Memory B cell (primary cell): ENCODE measurements at places on chromosomes 2 and 18.

- H3K4me3 ChIP-seq = no peak overlapping the region
- H3K36me3 ChIP-seq = peaks cover 9% of the 10 kb centered on the region
- H3K4me1 ChIP-seq = no peaks in the 10 kb centered on the region
- no peak for DNase-seq
- H3K27ac ChIP-seq = no peak overlapping the region
Measured at GRCh38 chr2:39455826-39456225, 18.7 kb upstream of the MAP4K3 start.

- peaks cover 44% of the 10 kb centered on the region for H3K4me1 ChIP-seq
- DNase-seq = peak; percentile 46
- peak overlapping the region; percentile 94 for H3K4me3 ChIP-seq
- peak overlapping the region; percentile 95 for H3K27ac ChIP-seq
- H3K36me3 ChIP-seq = no peaks in the 10 kb centered on the region
Measured at GRCh38 chr2:96144481-96145035, 682 bp downstream of the DUSP2 start.

DNA sequence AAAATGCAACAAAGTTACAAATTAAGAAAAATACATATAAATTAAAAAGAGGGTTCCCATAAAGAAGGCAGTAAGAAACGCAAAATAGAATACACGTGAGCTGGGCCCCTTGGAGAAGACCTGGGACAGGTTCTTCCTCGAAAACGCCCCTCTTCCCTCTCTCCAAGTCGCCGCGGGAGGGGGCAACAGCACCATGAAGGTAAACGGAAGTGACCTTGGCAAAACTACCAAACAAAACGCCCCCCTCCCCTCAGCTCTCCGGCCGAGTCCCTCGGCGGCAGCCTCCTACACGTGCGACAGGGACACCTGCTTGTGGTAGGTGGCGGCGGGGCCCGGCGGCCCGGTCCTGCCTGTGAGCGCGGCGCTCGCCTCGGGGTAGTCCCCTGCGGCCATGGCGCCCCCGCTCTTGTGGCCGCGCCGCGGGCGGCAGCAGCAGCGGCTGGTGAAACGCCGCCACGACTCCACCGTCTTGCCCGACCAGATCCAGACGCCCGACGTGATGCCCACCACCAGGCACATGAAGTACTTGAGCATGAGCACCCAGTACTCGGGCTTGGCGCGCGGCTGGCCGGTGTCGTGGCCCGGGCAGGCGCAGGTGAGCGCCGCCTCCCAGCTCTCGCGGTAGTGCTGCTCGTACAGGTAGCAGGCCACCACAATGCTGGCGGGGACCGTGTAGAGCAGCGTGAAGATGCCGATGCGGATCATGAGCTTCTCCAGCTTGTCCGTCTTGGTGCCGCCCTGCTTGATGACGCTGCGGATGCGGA lies 2.8 kb downstream of the FZD5 start:
- peaks cover 29% of the 10 kb centered on the region for H3K4me1 ChIP-seq
- H3K27ac ChIP-seq = peak overlapping the region; percentile 75
- peak overlapping the region; percentile 89 for H3K4me3 ChIP-seq
- peaks cover 4% of the 10 kb centered on the region for H3K27me3 ChIP-seq

GRCh38 chr2:137964859-137965459 lies 686 bp downstream of the HNMT start:
- H3K4me1 ChIP-seq = no peaks in the 10 kb centered on the region
- H3K4me3 ChIP-seq = no peak overlapping the region
- DNase-seq = no peak
- no peak overlapping the region for H3K27ac ChIP-seq

DNA sequence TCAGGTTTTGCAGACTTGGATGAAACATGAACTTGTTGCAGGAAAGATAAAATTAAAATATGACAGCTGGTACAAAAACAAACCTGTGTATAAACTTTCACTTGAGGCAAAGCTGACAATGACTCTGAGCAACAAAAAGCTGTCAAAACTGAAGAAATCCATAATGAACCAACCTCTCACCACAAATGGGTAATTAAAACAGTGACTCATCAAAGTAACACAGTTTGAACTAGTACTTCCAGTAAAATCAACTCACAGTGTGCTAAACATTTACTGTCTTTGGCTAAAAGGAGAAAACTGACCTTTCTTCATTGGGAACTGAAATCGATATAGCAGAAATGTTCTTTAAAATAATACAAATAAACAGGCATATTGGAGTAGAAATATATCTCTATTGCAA lies 209.7 kb downstream of the WDPCP start:
- no peaks in the 10 kb centered on the region for H3K4me1 ChIP-seq
- no peak overlapping the region for H3K27ac ChIP-seq
- no peak for DNase-seq
- no peak overlapping the region for H3K4me3 ChIP-seq
- H3K27me3 ChIP-seq = no peaks in the 10 kb centered on the region

GRCh38 chr2:32330136-32330535 lies 26.7 kb upstream of the BIRC6 start:
- H3K4me3 ChIP-seq = no peak overlapping the region
- no peaks in the 10 kb centered on the region for H3K27me3 ChIP-seq
- no peak overlapping the region for H3K27ac ChIP-seq
- no peaks in the 10 kb centered on the region for H3K4me1 ChIP-seq
- no peak for DNase-seq

GRCh38 chr2:16050908-16051489 lies 110.6 kb downstream of the MYCN start:
- H3K4me3 ChIP-seq = no peak overlapping the region
- H3K27ac ChIP-seq = no peak overlapping the region
- H3K27me3 ChIP-seq = peaks cover 5% of the 10 kb centered on the region
- no peaks in the 10 kb centered on the region for H3K36me3 ChIP-seq
- DNase-seq = no peak

GRCh38 chr2:104378853-104379374 lies 475.0 kb upstream of the POU3F3 start:
- H3K27ac ChIP-seq = peak overlapping the region; percentile 79
- no peak for DNase-seq

GRCh38 chr2:205865905-205866441 lies 183.7 kb downstream of the NRP2 start:
- no peak overlapping the region for H3K4me3 ChIP-seq
- peaks cover 5% of the 10 kb centered on the region for H3K27me3 ChIP-seq
- no peak for DNase-seq
- no peak overlapping the region for H3K27ac ChIP-seq
- H3K36me3 ChIP-seq = no peaks in the 10 kb centered on the region

DNA sequence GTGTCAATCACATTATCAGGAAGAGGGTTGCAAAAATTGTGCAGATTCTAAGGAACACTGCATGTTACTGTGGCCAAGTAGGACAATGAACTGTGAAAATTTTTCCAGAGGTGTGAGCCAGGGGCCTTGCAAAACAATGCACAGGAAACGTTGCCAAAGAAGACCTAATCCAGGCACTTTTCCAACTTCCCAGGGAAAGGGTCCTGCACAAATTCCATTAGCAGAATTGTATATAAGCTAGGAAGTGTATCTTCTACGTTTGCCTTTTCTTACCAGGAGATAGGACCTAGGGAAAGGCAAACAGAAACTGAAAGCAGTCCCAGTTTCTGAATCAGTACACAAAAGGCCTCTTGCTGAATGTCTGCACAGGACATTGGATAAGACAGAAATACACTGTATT lies 1888.3 kb upstream of the CELF4 start:
- no peak overlapping the region for H3K4me3 ChIP-seq
- H3K27me3 ChIP-seq = no peaks in the 10 kb centered on the region
- no peak overlapping the region for H3K27ac ChIP-seq
- DNase-seq = no peak

GRCh38 chr18:21053127-21053526 lies 58.5 kb downstream of the ROCK1 start:
- H3K4me1 ChIP-seq = peaks cover 12% of the 10 kb centered on the region
- no peaks in the 10 kb centered on the region for H3K27me3 ChIP-seq
- H3K27ac ChIP-seq = no peak overlapping the region
- no peak overlapping the region for H3K4me3 ChIP-seq

GRCh38 chr2:240590681-240591111 lies 4.2 kb downstream of the CAPN10 start:
- no peaks in the 10 kb centered on the region for H3K36me3 ChIP-seq
- H3K27ac ChIP-seq = no peak overlapping the region
- H3K27me3 ChIP-seq = no peaks in the 10 kb centered on the region
- no peak for DNase-seq
- H3K4me1 ChIP-seq = peaks cover 18% of the 10 kb centered on the region

DNA sequence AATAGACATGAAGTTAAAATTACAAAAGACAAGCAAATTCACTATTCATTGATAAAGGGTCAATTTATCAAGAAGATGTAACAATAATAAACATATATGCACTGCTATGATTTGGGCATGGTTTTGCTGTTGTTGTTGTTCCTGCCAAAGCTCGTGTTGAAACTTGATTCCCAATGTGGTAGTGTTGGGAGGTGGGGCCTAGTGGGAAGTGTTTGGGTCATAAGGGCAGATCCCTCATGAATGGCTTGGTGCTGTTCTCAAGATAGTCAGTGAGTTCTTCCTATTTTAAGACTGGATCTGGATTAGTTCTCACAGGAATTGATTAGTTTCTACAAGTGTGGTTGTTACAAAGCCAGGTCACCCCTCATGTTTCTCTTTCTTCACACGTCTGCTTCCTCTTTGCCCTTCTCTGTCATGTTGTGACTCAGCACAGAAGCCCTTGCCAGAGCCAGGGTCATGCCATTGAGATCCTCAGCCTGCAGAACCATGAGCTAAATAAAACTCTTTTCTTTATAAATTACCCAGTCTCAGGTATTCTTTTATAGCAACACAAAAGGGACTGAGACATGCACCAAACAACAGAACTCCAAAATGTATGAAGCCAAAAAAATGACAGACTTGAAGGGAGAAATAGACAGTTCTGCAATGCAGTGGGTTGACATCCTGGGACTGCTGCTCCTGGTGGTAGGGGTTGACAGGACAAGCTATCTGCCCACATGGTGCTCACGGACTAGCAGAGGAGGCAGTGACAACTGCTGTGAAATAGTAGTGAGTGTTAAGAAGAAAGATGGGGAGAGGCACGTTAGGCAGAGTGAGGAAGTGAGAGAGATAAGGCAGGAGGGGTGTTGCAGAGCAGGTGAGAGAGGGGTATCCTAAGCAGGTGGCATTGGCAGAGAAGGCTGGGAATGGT lies 18.6 kb upstream of the SKA1 start:
- peaks cover 14% of the 10 kb centered on the region for H3K4me1 ChIP-seq
- H3K27me3 ChIP-seq = peaks cover 4% of the 10 kb centered on the region
- H3K4me3 ChIP-seq = peak overlapping the region; percentile 67
- no peaks in the 10 kb centered on the region for H3K36me3 ChIP-seq

DNA sequence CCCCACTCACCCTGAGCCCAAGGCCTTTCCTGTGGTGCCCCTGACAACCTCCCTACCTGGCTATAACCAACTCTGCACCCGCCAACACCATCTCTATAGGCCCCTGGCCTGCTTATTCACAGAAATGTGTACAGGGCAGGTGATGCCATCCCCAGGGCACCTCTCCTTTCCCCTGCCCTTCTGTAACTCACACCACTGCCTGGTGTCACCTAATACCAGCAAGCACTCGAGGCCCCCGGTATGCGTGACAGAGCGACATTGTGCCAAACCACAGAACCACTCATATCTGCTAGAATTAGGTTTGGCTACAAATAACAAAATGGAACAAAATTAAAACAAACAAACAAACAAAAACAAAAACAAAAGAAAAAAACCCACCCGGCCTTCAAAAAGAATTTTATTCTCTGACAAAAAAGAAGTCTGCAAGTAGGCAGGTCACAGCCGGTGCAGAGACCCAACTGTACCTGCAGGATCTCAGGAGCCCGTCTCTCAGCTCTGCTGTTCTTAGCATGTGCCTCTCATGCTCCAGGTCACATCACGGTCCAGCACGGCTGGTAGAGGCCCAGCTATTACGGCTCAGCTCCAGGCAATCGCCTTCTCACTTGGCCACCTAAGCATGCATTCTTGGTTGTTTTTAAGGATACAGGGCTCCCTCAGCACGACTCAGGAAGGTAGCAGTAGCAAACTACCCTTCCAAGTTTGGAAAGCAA lies 51.4 kb downstream of the FAM178B start:
- H3K27ac ChIP-seq = no peak overlapping the region
- no peaks in the 10 kb centered on the region for H3K4me1 ChIP-seq

DNA sequence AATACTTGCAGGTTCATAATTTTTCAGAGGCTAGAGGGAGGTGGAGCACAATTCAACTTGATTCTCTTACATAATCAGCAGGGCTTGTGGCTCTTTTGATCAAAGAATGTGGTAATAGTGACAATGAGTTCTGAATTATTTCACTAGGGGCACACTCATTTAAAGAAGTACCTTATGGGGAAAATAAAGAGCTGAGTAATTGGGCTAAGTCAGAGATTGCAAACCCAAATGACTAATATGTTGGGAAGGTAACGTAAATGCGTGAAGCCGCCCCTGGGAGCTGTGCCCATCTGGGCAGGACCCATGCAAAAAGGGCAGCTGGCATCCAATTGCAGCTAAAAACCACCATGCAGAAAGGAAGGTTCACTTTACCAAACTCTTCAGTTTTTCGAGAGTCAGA lies 35.3 kb downstream of the NCKAP5 start:
- no peak overlapping the region for H3K4me3 ChIP-seq
- no peak for DNase-seq
- H3K4me1 ChIP-seq = no peaks in the 10 kb centered on the region
- no peaks in the 10 kb centered on the region for H3K36me3 ChIP-seq
- H3K27me3 ChIP-seq = peaks cover 3% of the 10 kb centered on the region
- H3K27ac ChIP-seq = no peak overlapping the region

DNA sequence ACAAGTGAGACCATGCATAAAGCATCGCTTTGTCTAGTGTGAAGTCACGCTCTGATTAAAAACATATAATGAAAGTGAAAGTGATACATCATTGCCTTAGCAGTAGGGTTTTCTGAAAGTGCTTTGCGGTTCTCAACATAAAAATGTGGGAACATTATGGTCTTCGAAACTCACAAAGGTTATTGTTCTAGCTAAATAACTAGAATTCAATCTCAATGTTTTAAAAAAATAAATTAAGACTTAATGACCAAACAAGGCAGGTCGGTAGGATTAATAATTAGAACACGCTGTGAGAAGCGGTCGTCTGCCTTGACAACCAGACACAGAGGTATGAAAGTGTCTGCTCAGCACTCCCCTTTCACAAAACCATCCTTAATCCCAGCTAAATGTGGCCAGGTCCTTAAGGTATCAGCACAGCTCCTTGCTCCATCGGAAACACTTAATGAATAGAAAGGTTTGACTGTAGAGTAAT lies 42.2 kb downstream of the KLHL14 start:
- peak overlapping the region; percentile 63 for H3K4me3 ChIP-seq
- H3K27ac ChIP-seq = peak overlapping the region; percentile 86
- DNase-seq = no peak

- H3K27me3 ChIP-seq = no peaks in the 10 kb centered on the region
- no peak overlapping the region for H3K27ac ChIP-seq
- no peak overlapping the region for H3K4me3 ChIP-seq
- H3K4me1 ChIP-seq = peaks cover 4% of the 10 kb centered on the region
- DNase-seq = no peak
Measured at GRCh38 chr2:182784777-182785176, 68.7 kb downstream of the DNAJC10 start.

DNA sequence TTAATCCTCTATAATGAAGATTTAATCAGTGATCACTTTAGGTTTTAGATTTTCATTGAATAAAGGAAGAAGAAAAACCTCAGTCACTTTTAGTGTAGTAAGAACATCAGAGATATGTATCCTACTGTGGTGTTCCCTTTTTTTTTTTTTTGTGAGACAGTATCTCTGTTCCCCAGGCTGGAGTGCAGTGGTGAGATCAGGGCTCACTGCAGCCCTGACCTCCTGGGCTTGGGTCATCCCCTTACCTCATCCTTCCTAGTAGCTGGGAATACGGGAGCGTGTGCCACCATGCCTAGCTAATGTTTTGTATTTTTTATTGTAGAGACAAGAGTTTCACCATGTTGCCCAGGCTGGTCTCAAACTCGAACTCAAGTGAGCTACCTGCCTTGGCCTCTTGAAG lies 5.1 kb downstream of the SLC39A10 start:
- H3K4me1 ChIP-seq = peaks cover 29% of the 10 kb centered on the region
- H3K4me3 ChIP-seq = no peak overlapping the region
- no peaks in the 10 kb centered on the region for H3K27me3 ChIP-seq
- no peak for DNase-seq
